ENCODE measurements at places on chromosomes 12 and 14.

DNA sequence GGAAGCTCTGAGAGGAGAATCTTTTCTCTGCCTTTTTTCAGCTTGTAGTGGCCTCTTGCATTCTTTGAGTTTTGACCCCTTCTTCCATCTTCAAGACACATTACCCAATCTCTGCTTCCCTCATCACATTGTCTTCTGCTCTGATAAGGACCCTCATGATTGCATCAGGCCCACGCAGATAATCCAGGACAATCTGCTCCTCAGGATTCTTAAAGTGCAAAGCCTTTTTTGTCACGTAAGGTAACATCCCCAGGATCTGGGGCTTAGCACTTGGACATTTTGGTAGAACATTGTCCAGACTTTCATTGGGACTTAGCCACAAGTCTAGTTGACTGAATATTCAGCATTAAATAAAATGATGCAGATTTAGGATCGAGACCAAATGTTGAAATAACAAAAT lies 521.2 kb downstream of the RMST start:
- DNase-seq: no peak

DNA sequence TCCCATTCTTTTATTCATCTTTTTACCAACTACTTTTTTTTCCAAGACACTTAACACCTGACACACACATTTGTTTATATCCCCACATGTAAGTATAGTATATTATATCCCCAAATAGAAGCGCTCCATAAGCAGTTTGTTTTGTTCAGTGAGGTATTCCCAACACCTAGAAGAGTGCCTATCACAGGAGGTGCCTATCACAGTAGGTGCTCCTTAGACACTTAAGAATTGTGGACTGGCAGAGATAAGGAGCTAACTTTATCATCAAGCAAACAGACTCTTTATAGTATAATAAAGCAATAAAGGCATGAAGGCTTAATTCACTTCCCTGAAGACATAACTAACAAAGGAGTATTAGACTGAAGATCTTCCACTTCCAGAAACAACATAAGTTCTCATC lies 29.1 kb downstream of the OSBPL8 start:
- no peak for DNase-seq

DNA sequence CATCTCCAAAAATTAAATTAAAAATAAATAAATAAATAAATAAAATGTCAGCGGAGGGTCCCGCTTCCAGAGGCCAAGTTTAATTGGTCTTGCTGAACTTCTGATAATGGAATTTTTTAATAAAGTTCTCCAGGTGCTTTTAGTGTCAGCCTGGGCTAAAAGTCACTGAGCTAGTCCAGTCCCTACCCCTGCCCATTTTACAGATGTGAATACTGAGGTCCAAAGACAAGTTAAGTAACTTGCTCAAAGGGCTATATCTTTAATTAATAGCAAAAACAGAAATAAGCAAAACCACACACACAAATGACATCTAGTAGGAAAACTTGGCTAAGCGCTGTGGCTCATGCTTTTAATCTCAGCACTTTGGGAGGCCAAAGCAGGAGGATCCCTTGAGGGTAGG lies 5.6 kb upstream of the RFC5 start:
- no peak for DNase-seq

DNA sequence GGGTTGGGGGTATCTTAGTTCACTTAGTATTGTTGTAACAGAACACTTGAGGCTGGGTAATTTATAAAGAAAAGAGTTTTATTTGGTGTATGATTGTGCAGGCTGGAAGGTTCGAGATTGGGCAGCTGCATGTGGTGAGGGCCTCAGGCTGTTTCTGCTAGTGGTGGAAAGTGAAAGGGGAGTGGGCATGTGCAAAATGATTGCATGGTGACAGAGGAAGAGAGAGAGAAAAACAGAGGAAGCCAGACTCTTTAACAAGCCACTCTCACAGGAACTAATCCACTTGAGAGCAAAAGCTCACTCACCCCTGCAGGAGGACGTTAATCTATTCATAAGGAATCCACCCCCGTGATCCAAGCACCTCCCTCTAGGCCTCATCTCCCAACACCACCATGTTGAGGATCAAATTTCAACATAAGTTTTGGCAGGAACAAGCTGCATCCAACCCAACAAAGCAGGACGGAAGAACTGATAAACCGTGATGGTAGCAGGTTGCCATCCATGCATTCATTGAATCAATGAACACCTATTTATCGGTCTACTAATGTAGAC lies 165.0 kb upstream of the GZMB start:
- DNase-seq: no peak

GRCh38 chr14:100294963-100295330 lies 11.3 kb downstream of the SLC25A29 start:
- DNase-seq: no peak

DNA sequence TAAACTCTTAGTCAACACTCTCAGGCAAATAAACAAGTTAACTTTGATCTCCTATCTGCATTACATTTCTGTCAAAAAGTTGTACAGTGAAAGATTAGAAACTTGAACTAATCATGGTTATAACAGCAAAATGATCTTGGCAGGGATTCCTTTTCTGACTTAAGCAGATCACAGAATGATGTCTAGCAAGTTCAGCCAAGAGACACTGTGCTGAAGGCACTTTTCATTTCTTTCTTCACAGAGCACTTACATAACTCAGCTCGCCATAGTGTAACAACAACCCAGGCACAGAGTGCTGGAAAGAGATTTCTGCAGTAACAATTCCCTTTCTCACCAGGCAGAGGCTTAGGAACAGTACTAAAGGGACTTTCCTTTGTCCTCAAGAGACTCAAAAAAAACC lies 19.6 kb upstream of the CSRP2 start:
- DNase-seq: no peak

DNA sequence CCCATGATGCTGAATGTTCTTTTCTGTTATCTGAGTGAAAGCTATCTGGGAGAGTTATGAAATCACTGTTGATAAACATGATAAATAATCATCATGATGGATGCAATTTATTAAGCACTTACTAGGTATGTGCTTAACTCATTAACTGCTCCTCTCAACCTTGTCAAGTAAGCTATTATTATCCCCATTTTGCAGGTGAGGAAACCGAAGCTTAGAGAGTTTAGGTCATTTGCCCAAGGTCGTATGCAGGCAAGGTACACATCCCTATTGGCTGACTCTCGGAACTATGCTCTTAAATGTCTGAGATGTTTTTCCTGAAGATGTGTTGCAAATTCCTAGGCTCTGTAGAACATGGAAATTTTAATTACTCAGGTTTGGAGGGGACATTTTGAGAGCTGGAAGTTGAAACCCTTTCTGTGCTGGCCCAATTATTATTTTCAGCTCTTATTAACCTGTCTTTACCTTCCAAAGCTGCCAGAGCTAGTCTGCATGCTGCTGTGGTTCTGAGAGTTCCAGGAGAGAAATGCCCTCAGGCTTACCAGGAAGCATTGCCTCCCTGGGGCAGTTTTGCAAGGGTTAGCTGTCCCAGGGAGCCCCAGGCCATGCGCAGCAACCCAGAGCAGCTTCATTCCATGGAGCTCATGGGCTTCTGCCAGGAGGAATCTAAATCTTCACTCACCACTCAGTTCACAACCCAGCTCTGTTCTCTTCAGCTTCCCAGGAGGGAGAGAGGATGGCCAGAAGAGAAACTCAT lies 55.6 kb upstream of the OAS1 start:
- DNase-seq: no peak

DNA sequence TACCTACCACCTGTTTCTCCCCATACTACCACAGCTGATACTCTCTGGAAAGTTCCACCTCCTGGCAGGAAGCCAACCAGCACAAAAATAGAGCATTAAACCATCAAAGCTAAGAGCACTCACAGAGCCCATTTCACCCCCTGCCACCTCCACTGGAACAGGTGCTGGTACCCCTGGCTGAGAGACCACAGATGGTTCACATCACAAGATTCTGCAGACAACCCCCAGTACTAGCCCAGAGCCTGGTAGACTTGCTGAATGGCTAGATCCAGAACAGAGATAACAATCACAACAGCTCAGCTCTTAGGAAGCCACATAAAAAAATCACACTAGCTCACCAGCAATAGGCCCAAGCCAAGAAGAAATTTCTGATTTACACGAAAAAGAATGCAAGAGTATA lies 855.2 kb downstream of the FSCB start:
- no peak for DNase-seq

GRCh38 chr12:26091822-26092221 lies 33.0 kb downstream of the BHLHE41 start:
- DNase-seq: no peak

DNA sequence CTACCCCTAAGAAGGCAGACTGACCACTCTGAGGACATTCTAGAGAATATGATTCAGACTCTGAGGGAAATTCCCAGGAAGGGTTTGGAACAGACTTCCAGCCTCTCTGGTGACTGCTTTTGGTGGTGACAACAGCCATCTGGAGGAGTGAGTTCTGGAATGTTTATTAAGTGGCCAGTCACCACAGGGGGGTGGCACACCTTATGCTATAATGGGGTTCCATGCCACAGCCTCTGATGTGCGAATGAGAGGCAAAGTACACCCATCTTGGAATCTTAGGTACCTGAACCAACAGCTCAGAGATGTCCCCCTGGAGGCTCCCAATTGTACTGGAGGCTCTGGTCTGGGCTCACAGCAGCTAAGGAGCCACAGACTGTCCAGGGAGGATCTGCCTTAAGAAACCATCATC lies 9.5 kb upstream of the TINF2 start:
- DNase-seq: no peak

Measured in cortex of kidney (tissue), 1 donor.